ENCODE measurements at places on chromosomes 4 and X.
A peak's percentile ranks its signal among the peaks of the same experiment; 100 is the strongest.

DNA sequence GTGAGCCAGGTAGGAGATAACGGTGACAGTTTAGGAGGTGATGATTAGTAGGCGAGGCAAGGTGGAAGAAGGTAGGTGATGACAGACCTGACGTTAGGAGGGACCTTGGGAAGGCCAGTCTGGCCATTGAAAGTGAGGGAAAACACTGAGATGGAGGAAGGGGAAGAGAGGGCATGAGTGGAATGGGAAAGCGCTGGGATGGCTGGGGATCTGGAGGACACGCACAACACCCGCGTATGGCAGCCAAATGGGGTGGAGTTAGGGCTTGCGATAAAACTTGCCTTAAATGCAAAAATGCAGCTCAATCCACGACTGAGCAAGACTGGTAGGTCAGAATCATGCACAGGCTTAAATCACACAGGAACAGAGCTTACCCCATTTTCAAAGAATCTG, 605 bp upstream of the CDKL2 start:
- DNase-seq = no peak

GRCh38 chr4:89616382-89616781, 220.6 kb downstream of the SNCA start:
- no peak for DNase-seq

DNA sequence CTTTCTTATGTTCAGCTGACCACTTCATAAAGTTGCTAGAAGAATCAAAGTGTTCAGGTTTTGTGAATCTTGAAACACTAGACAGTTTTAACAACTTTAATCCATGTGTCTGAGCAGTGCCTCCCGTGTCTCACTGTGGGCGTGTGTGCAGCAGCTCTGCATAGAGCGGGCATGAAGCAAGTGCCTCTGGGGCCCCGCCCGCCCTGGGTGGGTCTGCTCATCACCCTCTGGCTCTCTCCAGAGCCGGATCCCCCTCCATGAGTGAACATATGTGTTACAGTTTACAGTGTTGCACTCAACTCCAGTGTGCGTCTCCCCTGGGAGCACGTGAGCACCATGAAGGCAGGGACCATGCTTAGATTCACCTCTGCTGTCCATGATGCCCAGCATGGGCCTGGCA, 37.6 kb upstream of the CRMP1 start:
- DNase-seq = no peak

DNA sequence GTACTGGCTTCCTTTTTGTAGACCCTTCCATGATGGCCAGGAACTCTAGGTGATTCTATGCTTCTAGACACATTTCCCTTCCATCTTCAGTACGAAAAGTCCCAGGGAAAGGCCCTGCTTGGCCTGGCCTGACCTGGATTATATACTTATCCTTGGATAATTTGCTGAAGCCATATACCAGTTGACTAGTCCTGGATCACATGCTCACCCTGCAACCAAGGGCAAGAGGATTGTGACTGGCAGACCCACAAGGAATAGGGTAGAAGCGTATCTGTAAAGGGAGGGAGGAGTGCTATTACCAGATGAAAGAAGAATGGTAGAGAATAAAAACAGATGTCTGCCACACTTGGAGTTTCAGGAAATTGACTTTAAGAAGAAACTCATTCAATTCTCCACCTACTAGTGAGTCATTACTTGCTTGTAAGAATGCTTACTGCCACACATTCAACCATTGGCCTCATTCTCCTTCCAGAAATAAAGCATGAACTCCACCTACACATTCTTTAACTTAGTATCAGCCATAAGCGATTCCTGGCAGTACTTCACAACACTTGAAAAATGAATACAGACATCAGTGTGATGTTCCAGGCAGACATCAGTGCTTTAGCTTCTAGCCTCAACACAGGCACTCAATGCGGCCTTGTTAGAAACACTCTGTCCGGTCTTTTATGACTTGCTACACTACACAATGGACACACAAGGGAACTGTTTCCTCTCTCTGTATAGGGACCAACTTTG, 141.8 kb downstream of the CBR4 start:
- DNase-seq = peak; percentile 38

DNA sequence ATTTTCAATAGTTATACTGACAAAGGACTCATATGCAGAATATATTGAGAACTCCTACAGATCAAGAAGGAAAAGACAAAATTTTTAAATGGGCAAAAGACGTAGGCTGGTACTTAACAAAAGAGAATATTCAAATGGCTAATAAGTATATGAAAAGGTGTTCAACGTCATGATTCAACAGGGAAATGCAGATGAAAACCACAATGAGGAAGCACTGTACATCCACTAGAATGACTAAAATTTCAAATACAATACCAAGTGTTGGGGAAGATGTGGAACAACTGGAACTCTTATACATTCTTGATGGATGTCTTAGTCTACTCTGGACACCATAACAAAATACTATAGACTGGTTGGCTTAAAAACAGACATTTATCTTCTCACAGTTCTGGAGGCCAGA, 1.3 kb upstream of the MRFAP1L1 start:
- no peak for DNase-seq

DNA sequence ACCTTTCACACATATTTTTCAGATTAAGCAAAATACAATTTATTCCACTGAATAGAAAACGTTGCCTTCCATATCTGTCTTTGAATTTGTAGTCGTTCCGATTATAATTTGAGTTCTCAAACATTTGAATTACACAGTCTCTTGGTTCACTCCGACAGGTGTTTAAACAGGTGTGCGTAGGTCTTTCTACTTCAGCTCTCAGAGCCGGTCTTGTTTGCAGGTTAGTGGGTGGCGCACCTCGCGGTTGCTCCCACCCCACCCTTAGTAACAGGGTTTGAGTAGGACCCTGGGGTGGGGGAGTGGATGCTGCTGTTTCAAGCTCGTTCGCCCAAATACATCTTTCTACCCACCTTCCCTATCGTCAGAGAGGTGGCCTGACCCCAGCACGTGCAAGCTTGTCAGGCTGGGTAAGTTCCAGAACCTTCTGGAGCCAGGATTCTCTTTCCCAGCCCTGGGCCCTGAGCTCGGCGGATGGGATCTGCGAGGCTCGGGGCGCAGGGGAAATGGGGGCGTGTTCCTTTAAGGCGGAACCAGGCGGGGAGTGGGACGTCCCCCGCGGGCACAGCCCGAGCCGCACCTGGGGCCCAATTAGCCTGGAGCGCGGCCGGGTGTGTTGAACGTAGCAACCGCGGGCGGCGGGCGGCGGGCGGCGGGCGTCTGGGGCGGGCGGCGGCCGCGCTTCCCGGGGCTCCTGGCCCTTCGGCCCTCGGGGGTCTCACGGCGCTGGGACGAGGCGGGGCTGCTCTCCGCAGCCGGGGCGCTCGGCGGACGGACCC, at the start of gene FAM149A:
TSS of gene FAM149A (plus strand) at position 591 of the 776 bp plus-strand sequence.
- DNase-seq = no peak

DNA sequence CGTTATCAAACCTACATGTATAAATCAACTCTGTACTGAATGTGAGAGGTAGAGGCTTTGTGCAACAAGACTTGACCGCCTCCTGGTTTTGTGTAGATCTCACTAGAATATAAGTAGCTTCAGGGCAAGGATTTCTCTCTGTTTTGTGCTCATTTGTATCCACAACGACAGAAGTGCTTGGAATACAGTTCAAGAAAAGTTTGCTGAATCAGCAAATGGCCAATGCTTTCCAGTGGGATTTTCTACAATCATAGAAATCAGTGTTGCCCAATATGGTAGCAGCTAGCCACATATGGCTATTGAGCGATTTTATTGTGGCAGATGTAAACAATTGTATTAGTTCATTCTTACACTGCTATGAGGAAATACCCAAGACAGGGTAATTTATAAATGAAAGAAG, 127.4 kb downstream of the VCX3A start:
- no peak for DNase-seq

DNA sequence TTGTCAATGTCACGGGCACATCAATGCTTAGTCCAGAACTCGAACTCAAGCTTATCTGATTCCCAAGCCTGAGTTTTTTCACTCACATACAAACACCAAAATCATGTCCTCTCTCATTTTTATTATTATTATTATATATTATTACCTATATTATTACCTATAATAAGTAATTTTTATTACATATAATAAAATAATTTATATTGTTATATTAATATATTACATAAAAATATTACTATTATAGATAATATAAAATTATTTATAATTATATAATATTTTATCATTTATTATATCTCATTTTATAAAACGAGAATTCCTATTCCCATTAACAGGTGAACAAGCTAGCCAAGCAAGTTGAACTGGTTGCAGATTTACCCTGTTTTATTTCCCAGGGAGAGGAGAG, 13.0 kb downstream of the RXFP1 start:
- DNase-seq = no peak

DNA sequence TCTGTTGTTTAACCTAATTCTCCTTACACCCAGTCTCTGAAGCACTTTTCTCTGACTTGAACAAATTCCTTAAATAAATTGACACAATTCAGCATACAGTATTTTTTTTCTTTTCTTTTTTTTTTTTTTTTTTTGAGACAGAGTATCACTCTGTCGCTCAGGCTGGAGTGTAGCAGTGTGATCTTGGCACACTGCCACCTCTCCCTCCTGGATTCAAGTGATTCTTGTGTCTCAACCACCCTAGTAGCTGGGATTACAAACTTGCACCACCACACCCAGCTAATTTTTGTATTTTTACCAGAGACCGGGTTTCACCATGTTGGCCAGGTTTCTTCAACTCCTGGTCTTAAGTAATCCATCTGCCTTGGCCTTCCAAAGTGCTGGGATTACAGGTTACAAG, 1498.1 kb upstream of the PCDH10 start:
- DNase-seq = no peak

DNA sequence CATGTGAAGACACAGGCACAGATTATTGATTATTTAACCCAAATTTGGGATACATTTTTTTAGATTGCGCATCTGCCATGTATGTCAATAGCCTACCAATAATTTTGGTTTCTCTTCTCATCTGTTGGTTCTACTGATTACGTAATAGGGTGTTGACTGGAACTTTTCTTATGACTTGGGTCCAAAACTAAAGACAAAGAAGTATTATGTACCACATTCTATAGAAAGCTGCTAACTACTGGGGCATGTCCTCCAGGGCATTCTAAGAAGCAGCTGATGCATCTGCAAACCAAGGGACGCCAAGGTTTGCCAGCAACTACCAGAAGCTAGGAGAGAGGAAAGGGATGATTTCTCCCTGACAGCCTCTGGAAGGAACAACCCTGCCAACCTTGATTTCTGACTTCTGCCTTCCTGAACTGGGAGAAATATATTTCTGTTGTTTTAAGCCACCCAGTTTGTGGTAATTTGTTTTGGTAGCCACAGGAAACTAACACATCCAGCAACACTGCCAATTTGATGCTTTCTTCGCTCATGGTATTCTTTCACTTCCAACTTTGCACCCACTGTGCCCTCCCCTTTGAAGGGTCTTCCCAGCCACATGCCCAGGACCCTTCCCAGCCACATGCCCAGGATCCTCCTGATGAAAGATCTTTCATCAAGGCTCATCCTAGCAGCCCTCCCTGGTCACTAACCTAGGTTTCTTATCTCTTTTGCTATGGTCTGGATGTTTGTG, 15.9 kb upstream of the TLR1 start:
- no peak for DNase-seq

GRCh38 chrX:150581093-150581775, 12.8 kb downstream of the MTM1 start:
- peak; percentile 29 for DNase-seq

GRCh38 chrX:78653118-78653822, 5.9 kb downstream of the RTL3 start:
- DNase-seq = peak; percentile 44

- DNase-seq = no peak
Observed at GRCh38 chr4:77669946-77670590, 64.4 kb downstream of the CXCL13 start.

DNA sequence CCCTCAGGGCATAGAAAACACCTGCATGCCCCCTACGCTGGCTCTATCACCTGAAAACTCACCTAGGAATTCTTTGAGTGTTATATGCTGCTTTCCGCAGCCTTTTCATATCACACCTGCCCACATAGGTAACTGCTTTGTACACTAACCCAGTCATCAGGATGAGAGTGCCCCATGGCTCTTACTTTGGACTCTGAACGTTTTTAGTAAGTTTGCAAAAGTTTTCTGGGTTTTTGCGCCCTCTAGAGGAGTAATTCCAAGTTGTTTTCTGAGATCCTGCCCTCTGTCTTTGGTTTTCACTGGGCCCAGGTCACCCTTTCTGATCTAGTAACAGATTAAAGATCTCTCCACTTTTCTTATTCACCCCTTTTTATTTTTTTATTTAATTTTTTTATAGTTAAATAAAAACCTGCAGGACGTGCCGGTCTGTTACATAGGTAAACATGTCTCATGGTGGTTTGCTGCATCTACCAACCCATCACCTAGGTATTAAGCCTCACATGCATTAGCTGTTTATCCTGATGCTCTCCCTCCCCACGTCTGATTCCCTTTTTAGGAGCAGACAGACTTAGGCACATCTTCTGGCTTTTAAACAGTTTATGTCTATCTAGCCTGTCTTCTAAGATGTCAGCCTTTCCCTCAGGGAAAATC, 139.2 kb downstream of the NWD2 start:
- peak; percentile 9 for DNase-seq

DNA sequence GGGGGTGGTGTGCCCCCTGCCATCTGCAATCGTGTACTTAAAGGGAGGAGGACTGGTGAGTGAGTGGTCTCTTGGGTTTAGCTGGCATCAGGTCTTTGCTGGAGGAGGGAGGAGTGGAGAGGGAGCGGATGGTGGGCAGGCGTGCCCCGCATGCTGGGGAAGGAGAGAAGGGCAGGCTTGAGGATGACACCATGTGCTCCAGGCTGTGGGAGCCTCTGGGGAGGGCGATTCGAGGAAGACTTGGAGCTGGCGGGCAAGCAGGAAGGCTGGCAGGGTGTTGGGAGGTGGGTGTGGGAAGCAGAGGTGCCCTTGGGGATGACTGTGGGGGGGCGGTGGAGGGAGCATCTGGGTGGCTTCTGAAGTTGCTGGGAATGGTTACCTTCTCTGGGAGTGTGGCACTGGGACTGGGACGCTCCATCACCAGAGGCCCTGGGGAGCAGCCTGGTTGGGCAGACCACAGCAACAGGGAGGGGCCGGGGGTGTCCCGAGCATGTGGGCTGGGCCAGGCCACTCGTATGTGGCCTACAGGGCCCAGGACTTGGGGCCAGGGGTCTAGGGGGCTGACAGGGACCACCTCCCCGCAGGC, 30.8 kb upstream of the AFAP1 start:
- no peak for DNase-seq

DNA sequence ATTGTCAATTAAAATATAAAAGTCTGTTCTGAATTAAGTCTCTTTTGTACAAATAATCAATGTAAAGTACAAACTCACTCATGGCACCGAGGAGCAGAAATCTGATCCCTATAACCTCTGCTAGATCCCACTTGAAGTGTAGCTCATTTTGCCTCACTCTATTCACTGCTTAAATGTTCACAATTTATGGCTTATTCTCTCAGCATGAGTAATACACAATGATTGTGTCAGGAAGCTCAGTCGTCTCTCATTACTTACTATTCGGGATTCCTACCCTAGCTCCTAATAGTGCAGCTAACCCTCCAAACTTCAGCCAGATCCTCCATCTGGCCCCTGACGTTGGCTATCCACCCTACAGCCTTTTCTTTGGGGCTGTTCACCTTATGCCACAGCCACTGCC, 4.7 kb upstream of the AMMECR1 start:
- DNase-seq = peak; percentile 5

DNA sequence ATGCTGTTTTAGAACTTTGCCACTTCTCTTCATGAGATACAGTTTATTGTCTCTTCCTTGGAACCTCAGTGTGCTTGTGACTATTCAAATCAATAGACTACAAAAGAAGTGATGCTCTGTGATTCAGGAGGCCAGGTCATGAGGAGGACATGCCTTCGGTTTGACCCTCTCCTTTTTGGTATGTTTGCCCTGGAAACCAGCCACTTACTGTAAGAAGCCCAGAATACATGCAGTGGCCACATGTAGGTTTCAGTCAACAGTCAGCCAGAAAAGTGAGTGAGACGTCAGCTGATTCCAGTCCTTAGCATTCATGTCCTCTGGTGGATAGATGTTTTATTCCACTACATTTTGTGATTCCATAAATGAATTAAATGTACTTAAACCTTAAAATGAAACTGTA, 328.7 kb downstream of the PCDH18 start:
- DNase-seq = peak; percentile 21

Measured in AG08396 (cell line).